T-helper 1 cell (primary cell): ENCODE measurements at places on chromosomes 3 and 15.

GRCh38 chr15:29106551-29107290 is 162.9 kb downstream of the NSMCE3 start:
- DNase-seq = no peak

- DNase-seq = no peak
Observed at GRCh38 chr3:72432246-72432645, 416.0 kb downstream of the SHQ1 start.

DNA sequence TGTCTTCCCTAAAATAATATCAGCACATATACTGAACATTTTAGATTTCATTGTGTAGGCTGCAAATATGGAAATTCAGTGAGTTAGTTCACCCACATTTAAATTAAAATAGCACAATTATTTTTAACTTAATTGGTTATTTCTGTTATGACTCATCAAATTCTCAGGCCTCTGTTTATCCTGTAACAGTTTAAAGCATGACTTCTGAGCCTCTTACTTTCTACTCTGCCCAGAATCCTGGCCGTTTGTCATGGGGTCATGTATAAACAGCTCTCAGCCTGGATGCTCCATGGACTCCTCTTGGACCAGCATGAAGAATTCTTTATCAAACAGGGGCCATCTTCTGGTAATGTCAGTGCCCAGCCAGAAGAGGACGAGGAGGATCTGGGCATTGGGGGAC is 12.2 kb downstream of the TUBGCP4 start:
- DNase-seq = no peak

GRCh38 chr3:179613807-179614206 is 9.2 kb downstream of the NDUFB5 start:
- no peak for DNase-seq

DNA sequence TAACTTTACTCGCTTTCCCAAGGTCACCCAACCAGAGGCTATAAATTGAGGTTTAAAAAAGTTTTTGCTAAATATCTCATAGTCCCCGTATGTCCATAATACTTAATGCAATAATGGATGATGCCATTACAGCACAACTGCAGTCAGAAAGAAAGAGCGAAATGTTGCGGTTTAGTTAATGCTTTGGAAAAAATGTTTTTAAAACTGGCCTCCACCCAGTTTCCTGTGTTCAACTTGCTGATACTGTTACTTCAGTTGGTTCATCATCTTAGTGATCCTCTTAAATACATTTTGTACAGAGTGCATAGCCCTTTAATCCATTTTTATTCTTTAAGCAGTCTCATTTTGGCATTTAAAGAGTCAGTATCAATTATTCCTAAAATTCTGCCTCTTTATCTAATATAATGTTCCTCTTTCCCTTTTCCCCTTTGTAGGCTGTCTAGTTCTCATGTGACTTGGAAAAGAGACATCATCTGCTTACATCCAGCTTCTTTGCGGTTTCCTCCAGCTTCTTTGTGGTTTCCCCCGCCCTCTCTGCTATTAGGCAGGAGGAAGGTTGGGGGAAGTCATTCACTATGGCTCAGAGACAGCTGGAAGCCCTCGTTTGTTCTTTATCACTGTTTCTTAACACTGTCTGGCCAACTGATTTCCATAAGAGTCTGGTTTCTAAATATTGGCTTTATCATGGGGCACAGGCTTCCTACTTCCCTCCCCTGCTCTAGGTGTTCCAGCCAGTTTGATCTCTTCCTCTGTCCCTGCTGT is 154.3 kb downstream of the GOLIM4 start:
- no peak for DNase-seq

GRCh38 chr15:70853318-70853972 is 512 bp downstream of the LARP6 start:
- no peak for DNase-seq

DNA sequence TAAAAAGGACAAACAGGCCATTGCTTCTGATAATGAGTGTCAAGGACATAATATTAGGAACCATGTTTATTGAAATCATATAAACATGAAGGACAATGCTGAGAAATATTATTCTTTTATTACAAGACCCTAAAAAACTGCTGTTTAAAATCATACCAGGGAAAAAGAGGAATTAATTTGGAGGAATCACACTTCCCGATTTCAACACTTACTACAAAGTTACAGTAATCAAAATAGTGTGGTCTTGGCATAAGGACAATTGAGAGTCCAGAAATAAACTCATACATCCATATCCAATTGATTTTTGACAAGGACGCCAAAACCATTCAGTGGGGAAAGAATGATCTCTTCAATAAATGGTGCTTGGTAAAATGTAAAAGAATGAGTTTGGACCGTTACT is 13.0 kb downstream of the CYP1A1 start:
- no peak for DNase-seq

DNA sequence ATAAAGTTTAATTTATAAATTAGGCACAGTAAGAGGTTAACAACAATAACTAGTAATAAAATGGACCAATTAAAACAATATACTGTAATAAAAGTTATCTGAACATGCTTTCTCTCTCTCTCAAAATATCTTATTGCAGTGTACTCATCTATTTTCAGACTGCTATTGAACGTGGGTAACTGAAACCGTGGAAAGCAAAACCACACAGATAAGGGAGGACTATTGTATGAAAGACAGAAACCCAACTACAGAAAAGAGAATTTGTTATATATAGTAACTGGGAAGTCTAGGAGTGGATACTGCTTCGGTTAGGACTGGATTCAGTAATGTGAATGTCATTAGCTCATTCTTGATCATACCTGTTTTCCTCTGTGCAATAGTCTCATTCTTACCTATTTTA is 119.3 kb upstream of the DAZL start:
- DNase-seq = no peak

DNA sequence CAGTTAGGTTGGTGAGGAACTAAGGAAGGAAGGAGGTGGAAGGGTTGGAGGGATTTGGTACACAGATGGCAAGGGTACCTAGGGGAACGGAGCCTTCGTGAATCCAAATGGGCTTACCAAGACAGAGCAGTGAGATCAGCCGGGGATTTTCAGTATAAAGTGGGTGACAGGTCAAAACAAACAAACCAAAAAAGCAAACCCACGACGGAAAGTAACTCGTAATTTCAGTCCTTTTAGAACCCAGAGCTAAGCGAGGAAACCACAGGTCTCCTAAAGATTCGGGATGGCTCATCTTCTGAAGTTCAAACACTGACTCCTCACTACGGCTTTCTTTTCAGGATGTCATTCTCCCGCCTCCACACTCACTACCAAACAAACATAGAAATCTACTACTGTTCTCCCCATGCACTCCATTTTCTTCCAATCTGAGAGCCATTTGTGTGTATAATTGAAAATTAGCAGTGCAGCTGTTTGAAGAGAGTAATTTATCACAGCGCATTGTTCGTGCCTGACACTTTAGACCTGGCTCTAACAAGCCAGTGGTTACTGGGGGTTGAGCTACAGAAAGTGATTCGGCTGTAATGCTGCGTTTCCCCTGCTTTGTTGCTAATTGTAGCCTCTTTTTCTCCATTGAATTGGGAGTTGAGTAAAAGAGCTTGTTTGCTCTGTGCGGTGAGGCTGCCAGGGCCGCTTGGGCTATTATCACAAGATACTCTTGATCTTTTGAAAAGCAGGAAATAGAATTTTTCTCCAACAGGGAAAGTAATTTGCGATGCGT is 64.7 kb upstream of the CCDC39 start:
- no peak for DNase-seq

GRCh38 chr3:51751287-51751686 is 27.8 kb downstream of the IQCF6 start:
- no peak for DNase-seq

- no peak for DNase-seq
Observed at GRCh38 chr3:112775011-112775742, 71.5 kb downstream of the CD200R1L start.

DNA sequence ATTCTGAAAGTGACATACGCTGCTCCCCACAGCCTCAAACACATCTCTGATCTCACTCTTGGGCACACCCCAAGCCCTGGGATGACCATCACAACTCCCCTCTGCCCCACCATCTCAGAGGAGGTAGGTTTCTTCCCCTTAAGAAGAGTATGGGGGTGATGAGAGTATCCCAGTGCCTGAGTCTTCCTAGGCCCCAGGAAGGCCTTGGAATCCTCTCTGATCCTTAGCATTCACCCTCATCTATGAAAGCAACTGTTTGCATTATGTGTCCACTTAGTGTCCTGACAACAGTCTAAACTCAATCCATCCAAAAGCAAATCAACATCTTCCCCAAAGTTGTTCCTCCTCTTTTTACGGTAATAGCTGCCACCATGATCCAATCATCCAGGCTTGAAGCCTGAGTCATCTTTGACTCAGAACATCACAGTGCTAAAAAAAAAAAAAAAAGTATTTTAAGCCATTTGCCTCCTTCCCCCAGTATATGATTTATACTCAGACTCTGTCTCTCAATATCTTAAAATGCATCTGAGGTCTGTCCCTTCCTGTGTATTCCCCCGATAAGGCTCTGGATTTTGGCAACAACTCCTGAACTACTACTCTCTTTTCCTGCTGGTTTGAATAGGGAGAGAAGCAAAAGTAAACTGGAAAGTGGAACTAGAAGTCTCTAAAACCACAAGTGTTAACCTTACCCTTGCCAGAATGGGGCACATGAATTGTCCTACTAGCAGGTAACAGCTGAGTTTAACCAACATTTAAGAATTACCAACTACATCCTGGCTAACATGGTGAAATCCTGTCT is 22.5 kb downstream of the POPDC2 start:
- no peak for DNase-seq

- no peak for DNase-seq
Observed at GRCh38 chr3:176905331-176905730, 292.0 kb downstream of the TBL1XR1 start.
